NCI-H1436 treated with DMSO at 0.1 percent for 48 hours (cell line): ENCODE measurements at places on chromosomes 12 and 14.

GRCh38 chr14:61470261-61470960 is 149.0 kb downstream of the PRKCH start:
- no peak for DNase-seq

DNA sequence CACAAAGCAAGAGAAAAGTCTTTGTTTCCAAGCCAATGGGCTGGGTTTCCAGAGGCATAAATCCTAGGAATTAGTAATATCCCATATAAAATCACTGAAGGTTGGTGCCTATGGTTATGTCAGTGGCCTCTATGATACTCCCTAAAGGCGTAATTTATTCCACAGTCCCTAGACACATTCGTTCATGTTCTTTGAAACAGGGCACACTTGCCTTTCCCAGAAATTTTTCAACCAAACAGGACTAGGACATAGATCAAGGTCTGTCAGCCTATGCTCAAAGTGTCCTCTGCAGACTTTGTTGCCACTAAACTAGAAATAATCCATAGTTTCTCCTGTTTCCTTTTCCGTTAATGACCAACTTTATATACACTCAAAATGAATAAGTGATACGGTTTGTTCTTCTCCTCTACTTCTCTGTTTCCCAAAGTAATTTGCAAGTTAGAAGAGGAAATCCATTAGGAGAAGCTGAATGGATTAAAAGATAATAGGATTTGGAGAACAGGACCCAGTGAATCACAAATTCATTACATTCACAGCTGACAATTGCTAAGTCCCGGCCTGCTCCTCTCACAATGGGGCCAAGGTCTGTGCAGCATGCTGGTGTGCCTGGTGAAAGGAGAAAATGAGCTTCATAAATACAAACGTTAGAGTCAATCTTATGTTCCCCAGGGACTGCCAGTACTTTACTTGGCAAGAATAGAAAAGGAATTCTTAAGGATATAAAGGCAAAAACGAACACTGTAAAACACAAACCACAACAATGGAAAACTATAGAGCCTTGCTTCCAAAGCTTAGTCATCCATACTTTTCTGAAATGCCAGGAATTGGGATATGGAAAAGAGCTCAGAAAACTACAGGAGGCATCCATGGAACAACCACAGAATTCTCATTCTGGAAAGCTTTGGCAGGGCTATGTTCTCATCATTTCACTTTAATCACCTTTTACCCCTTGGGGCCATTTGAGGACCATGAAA is 966.2 kb downstream of the NRXN3 start:
- DNase-seq = no peak

GRCh38 chr14:22822571-22823098 is 7.1 kb upstream of the MRPL52 start:
- no peak for DNase-seq

- no peak for DNase-seq
These were observed 1.5 kb upstream of the TM7SF3 start for GRCh38 chr12:27015730-27016076.

DNA sequence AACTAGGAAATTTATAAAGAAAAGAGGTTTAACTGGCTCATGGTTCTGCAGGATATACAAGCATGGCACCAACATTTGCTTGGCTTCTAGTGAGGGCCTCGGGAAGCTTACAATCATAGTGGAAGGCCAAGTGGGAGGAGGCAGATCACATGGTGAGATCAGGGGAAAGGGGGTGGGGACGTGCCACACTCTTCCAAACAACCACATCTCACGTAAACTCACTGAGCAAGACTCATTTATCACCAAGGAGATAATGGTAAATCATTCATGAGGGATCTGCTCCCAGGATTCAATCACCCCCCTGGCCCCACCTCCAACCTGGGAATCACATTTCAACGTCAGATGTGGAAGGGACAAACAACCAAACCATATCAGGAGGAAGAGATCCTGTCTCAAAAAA is 35.8 kb downstream of the NUMB start:
- DNase-seq = no peak

DNA sequence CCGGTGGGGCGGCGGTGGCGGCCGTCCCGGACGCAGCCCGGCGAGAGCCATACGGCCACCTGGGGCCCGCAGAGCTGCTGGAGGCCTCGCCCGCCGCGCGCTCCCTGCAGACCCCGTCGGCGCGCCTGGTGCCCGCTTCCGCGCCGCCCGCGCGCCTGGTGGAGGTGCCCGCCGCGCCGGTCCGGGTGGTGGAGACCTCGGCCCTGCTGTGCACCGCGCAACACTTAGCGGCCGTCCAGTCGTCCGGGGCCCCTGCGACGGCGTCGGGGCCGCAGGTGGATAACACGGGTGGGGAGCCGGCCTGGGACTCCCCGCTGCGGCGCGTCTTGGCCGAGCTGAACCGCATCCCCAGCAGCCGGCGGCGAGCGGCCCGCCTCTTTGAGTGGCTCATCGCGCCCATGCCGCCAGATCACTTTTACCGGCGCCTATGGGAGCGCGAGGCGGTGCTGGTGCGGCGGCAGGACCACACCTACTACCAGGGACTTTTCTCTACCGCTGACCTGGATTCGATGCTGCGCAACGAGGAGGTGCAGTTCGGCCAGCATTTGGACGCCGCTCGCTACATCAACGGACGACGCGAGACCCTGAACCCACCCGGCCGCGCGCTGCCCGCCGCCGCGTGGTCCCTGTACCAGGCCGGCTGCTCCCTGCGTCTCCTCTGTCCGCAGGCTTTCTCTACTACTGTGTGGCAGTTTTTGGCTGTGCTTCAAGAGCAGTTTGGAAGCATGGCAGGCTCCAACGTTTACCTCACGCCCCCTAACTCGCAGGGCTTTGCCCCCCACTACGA is 716 bp downstream of the RIOX1 start:
- DNase-seq = no peak

- DNase-seq = no peak
These were observed 12.4 kb downstream of the SLC2A3 start for GRCh38 chr12:7923241-7924236.

GRCh38 chr14:47278233-47278842 is 397.1 kb downstream of the MDGA2 start:
- DNase-seq = no peak

- DNase-seq = no peak
These were observed 55.2 kb downstream of the SIX1 start for GRCh38 chr14:60594062-60594461.
